ENCODE measurements at places on chromosomes 3 and 15.
A peak's percentile ranks its signal among the peaks of the same experiment; 100 is the strongest.

DNA sequence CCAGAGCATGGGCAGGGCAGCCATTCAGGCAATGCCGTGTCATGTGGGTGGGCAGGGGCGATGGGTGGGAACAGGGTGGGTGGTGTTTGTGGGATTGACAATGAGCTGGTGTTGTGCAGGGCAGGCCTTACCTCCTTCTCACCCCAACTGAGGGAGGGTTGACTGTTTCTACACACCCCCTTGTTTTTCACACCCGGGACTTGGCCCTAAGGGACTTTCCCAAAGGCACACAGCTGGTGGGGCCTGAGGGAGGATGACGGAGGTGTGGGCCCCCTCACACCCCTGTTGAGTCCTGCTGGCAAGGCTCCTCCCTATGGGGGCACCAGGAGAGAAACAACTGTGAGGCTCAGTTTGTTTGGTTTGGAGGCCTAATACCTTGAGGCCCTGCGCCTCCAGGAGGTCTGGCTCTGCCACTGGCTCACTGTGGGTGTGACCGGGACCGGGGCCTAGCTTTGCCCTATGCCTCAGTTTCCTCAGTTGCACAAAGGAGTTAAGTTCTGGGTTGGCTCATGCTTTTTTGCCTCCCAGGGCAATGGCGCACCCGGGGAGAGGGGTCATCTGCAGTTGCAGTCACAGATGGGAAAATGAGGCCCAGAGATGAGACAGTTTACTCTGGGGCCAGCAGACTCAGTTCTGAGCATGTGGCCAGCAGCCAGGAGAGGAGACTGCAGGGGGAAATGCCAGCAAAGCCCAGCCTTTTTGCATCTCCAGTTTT lies 5.1 kb upstream of the DNAH1 start:
- peak; percentile 36 for DNase-seq

- DNase-seq = peak; percentile 44
These were observed 8.7 kb upstream of the SEMA3B start for GRCh38 chr3:50260027-50260941.

DNA sequence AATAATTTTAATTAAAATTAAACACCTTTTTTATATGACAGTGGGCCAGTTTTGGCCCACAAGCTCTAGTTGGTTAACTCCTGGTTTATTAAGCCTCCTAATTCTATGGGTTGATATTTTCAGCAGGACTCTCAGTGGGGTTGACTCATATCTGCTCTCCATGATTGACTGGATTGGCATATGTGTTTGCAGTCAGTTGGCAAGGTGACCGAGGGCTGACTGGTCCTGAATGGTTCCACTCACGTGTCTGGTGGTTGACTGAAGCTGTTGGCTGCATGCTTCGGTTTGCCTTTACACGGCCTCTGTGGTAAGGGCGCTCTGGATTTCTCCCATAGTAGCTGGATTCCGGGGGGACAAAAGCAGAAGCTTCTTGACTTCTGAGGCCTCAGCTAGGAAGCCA lies 65.3 kb upstream of the ZNF280D start:
- DNase-seq = no peak

- no peak for DNase-seq
These were observed 1169.1 kb upstream of the EPHA6 start for GRCh38 chr3:95645291-95645690.

DNA sequence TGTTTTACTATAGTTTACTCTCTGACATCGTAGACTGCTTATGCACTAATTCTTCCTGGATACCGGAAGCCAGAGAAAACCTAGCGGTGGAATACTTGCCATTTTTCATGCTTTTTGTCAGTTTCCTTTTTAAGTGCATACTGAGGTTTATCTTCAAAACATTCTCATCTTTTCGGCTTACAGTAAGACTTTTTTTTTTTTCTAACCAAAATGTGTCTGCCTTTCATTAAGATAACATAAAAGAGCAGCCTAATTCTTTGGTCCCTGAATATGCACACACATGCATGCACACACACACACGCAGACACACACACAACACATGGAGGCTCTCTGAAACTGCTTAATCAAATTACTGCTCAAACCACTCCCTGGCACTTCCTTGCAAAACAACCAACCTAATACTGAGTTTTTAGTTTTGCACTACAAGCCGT lies 1.3 kb downstream of the ZNF445 start:
- DNase-seq = no peak

DNA sequence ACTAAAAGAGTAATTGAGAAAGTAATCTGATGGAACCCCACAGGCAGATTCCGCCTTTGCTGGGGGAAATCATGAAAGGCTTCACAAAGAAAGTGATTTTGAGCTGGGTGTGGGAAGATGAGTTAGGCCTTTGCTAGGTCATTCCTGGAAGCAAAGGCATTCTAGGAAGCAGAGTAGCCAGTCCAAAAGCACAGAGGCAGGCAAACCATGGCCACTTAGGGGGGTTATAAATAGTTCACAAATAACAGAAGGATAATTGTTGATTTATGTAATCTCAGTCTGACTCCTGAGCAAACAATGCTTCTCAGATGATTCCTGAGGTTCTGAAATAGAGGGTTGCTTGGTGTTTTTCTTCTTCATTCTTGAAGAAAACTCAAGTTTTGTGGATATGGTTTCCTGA lies 576.3 kb downstream of the NTRK3 start:
- DNase-seq = no peak

DNA sequence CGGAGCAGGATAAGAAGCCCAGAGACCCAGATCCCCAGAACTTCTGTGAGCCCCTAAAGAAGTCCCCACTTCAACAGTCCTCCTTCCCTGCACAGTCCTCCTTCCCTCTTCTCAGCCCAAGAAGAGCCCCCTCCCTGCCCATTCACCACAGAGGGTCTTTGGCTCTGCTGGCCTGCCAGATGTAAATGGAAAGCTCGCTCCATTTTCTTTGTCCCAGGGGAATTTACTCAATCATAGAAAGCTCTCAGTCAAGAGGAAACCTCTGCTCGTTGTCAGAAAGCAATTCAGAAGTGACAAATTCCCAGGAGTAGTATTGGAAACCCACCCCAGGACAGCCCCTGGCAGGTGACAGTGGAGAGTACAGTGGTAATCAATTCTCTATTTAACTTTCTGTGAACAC lies 105.5 kb upstream of the SMAD3 start:
- no peak for DNase-seq

- no peak for DNase-seq
These were observed 121.4 kb downstream of the ADCY5 start for GRCh38 chr3:123327480-123327879.

Data from stimulated activated CD8-positive, alpha-beta memory T cell treated with anti-CD3 and anti-CD28 coated beads, Interleukin-7, amount 100 ng/mL, for 4 hours (primary cell).